Activated T-cell treated with anti-CD3 and anti-CD28 coated beads for 48 hours (primary cell): ENCODE measurements at places on chromosomes 5 and 9.

DNA sequence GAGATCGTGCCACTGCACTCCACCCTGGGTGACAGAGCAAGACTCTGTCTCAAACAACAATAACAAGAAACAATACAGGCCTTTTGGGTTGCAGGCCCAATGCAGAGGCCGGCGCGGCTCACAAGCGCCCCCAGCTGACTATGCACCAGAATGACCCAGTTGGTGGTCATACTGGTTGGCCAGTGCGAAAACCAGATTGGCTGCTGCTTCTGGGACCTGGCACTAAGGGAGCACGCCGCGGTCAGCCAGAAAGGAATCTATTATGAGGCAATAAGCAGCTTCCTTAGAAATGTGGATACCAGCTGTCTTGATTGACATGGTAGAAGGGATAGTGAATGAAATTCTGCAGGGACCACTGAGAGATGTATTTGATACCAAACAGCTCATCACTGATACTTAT lies 35.0 kb downstream of the RANBP17 start:
- DNase-seq, result no peak

GRCh38 chr9:8715788-8716187 lies 916.2 kb upstream of the DMAC1 start:
- no peak for DNase-seq

DNA sequence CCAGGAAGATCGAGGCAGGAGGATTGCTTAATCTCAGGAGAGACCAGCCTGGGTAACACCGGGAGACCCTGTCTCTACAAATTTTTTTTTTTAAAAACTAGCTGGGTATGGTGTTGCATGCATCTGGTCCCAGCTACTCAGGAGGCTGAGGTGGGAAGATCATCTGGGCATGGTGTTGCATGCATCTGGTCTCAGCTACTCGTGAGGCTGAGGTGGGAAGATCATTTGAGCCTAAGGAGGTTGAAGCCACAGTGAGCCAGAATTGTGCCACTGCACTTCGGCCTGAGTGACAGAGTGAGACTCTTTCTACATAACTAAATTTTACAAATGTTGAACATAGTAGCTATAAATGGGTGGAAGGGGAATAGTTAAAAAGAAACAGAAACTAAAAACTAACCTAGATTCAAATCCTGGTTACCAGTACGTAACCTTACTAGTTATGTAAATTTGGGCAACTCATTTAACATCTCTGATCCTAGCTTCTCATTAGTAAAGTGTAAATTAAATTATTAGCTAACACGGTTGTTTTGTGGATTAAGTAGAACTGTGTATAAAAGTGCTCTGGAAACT lies 41.7 kb downstream of the TMEM161B start:
- DNase-seq, result no peak

DNA sequence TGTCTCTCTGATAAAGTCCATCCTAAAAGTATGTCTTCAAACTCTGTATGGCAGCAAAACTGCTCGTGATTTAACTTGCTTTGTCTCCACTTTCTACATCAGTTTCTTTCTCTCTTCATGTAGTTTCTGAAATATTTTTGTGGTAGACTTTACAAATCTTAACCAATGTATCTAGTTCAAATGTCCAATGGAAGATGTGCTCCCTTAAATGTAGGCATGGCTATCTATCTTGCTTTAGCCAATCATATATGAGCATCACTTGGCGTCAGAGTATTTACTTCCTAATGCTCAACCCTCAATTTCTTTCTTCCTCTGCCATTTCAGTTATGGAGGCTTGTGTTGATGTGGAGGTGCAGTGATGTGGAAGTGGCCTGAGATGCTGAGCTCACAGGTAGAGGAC lies 206.1 kb upstream of the ZNF608 start:
- DNase-seq, result no peak

- peak; percentile 55 for DNase-seq
These were observed 1.7 kb upstream of the SLIT3 start for GRCh38 chr5:169302491-169303118.
